Activated gamma-delta T cell treated with anti-CD3 and anti-CD28 coated beads, Interleukin-2, amount 50 U/mL, for 16 hours (primary cell): ENCODE measurements at places on chromosomes 7 and 10.

GRCh38 chr7:155377838-155378579 is 79.9 kb upstream of the EN2 start:
- no peak for DNase-seq

DNA sequence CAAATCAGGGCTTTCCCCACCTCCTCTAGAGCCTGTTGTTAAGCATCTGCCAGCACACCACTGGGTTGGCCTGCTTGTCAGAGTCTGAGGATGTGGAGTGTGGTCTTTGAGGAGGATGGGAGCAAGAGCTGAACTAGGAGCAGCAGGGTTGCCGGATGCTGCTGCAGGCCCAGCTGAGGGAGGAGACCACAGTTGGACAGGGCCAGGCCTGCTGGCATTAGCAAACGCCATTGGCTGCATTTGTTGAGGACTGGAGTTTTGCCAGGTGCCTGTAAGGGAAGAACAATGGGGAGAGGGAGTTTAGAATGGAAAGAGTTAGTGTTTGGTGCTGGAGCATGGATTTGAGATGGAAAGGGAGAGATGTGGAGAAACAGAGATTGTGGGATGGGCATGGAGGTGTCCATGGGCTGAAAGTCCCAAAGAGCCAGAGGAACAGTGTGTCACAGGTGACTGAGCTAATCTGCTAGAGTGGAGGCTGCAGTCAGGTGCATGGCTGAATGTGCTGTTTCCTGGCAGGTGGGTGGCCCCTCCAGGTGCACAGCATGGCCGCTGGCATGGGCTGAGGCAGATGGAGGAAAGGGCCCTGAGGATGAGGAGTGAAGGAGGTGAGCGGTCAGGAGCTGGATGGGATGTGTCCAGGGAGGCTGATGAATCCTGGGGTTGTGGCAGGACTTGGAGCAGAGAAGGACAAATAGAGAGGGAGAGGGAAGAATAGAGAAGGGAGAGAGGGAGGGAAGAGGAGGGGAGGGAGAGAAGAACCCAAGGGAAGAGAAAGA is 40.7 kb downstream of the LEP start:
- DNase-seq = no peak

GRCh38 chr10:11260170-11260569 is 242.5 kb downstream of the CELF2 start:
- DNase-seq = no peak

DNA sequence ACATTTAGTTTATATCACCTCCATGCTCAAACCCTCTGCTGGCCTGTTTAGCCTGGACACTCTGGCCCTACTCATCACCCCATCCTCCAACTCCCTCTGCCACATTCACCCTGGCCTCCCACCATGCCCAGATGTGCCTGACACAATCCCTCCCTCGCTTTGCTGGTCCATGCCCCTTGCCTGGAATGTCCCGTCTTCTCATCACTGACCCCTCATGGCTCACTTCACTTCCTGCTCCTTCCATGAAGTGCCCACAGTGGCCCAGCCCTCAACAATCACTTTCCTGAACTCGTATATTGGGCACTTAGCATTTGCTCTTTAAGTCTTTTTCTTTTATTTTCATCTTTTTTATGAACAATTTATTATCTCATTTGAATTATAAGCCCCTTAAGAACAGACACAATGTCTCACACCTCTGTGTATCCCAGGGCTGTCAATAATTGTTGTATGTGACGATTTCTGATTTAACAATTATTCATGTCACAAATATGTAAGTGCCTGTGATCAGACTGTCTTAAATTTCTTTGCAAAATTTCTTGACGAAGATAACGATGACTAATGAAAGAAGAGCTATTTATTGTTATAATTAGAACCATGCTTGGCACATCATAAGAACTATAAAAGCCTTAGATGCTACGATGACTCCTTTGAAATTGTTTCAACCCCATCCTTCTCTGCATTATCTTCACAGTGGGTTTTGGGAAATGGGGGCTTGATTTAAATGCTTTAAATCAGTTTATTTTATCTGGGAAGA is 209.9 kb upstream of the YAE1 start:
- DNase-seq = no peak

DNA sequence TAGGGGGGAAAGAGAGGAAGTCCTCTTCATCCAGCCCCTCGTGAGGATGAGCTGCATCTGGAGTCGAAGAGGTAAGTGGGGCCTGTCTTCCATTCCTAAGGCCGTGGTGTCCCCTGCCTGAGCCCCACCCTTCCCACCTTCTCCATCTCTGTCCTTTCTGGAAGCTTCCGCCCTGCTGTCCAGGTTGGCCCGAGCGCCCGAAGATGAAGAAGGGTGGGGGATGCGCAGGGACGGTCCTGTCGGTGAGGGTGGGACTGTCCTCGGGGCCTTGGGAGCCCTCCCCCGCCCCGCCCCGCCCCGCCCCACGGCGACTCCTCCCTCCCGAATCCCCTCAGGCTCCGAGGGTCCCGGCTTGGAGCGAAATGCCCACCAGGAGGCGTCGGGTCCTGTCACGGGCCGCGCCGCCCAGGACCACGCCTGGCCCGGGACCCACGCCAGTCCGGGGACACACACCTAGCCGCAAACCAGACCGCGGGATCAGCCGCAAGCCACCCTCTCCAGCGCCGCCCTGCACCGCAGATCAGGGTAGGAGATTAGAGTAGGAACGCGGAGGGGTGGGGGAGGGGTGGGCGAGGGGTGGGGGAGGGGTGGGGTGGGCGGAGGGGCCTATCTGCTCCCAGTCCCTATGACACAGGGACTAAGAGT is 15.3 kb downstream of the GPRIN2 start:
- no peak for DNase-seq

GRCh38 chr10:129909080-129909479 is 55.0 kb downstream of the EBF3 start:
- DNase-seq = no peak

DNA sequence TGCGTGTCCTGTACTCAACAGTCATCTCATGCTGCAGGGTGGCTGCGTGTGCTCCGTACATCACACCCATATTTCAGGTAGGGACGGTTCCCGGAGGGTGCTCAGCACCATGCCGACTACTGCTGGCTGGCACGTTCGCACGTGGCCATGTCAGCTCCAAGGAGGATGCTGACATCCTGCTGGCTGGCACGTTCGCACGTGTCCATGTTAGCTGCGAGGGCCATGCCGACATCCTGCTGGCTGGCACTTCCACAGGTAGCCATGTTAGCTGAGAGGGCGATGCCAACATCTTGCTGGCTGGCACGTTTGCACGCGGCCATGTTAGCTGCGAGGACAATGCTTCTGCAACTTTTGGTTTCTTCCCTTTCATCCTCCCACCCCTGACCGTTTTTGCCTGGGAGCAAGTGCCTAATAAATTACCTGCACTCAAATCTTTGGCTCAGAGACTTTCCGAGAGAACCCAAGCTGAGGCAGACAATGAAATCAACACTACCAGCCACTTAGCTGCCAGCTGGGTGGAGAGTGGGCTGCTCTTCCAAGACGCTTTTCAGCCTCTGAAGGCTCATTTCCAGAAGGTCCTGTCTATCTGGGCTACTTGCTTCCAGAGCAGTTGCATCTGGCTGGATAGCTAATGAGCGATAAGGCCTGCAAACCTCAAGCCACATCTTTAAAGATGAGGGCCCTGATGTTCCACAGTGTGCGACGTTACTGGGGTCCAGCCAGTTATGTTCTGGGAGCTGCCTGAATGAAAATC is 104.6 kb downstream of the WDR37 start:
- DNase-seq = no peak

DNA sequence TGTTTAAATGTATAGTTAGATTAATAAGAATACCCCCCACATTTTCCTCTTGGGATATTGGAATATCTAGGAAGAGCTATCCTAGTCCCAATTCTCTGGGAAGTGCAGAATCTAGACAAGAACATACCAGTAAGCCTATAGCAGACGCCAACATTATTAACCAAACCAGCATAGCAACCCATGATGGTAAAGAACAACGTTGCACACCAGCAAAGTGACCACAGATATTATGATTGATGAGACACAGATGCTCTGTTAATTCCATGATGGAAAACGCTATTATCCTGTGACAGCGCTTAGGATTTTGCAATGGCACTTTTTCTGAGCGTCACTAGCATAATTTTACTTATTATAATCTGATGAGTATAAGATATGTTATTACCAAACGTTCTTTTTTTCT is 603.1 kb upstream of the PCDH15 start:
- no peak for DNase-seq

- DNase-seq = no peak
Measured at GRCh38 chr7:100466653-100467605, 2.9 kb upstream of the SPACDR start.

DNA sequence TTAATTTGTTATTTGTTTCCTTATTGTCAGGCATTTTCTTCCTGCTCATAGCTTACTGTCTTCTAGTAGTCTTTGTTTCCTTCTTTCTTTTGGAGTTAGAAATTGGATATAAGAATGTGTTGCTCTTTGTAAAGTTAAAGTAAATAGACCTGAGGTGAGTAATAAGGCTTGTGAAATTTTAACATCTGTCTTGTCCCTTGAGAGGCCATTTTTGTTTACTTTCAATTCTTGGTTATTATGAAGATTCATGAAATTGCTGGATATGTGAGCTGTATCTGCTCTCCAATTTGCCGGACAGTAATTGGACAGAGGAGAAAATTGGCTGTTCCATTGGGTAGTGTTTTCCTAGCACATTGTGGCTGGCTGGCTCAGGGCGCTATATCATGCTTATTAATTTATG is 260.7 kb downstream of the EXOC4 start:
- no peak for DNase-seq

GRCh38 chr10:35731828-35732227 is 89.7 kb upstream of the FZD8 start:
- DNase-seq = no peak

GRCh38 chr7:132545756-132546155 is 30.5 kb downstream of the PLXNA4 start:
- no peak for DNase-seq
